GM23248 (cell line): ENCODE measurements at places on chromosomes 11 and 22. TPM values are rescaled to one million over a fixed set of nuclear protein-coding genes. Genes with fewer than 3 reads are reported as not detected.

Gene IFITM1
- 72.7 and 77.3 TPM in 2 replicates for total RNA-seq

Gene WBP2NL
- total RNA-seq: 0.43 TPM in 1 of 2 replicates, not detected in the other

Gene SEPTIN3
- total RNA-seq: not detected in 2 replicates

Gene H19
- 0.25 and 2.2 TPM in 2 replicates for total RNA-seq

Gene TRIM48
- not detected in 2 replicates for total RNA-seq

Gene CCDC73
- total RNA-seq: not detected in 2 replicates

Gene GGTLC2
- total RNA-seq: not detected in 2 replicates

Gene BCL2L13
- 71.9 and 74.1 TPM in 2 replicates for total RNA-seq

Gene TMEM126B
- 52.2 and 60.1 TPM in 2 replicates for total RNA-seq

Gene PUS3
- total RNA-seq: 8.3 and 11.8 TPM in 2 replicates

- peak; percentile 45 for DNase-seq
Measured at GRCh38 chr22:35352214-35353111, 28.4 kb upstream of the HMOX1 start.

DNA sequence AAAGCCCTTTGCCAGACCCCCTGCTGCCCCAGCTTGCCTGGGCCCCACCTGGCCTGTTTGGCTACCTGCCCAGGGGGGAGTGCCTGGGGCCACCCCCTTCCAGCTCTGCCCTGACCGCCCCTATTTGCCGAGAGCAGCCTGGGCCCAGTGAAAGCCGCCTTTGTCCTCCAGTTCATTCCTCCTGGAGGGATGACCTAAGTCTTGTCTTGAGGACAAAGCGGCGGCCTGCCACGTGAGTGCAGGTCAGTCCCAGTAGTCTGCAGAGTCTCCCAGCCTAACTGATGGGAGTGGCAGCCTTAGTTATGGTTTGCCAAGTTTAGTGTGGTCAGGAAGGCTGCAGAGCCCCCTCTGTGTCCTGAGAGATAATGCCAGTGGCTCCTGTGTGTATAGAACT lies 115.9 kb upstream of the CRYBB3 start:
- DNase-seq: no peak

DNA sequence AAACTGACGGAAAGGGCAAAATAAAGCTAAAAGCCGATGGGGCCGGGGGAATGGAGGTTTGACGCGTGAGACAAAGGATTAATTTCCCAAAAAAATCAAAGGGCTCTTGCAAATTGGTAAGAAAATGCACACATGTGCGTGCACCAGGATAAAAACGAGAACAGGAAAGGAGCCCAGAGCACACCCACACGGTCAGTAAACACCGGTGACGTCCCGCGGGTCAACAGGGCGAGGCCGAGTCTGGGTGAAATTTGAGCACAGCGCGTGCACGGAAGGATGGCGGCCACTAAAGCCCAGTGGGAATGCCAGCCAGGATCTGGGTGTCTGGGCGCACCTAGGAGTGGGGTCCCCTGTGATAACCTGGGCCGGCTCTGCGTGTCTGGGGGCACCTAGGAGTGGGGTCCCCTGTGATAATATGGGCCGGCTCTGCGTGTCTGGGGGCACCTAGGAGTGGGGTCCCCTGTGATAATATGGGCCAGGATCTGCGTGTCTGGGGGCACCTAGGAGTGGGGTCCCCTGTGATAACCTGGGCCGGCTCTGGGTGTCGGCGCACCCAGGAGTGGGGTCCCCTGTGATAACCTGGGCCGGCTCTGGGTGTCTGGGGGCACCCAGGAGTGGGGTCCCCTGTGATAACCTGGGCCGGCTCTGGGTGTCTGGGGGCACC lies 44.4 kb downstream of the BRSK2 start:
- no peak for DNase-seq

- peak; percentile 97 for DNase-seq
Measured at GRCh38 chr11:64854534-64855502, 10.4 kb upstream of the CDC42BPG start.

DNA sequence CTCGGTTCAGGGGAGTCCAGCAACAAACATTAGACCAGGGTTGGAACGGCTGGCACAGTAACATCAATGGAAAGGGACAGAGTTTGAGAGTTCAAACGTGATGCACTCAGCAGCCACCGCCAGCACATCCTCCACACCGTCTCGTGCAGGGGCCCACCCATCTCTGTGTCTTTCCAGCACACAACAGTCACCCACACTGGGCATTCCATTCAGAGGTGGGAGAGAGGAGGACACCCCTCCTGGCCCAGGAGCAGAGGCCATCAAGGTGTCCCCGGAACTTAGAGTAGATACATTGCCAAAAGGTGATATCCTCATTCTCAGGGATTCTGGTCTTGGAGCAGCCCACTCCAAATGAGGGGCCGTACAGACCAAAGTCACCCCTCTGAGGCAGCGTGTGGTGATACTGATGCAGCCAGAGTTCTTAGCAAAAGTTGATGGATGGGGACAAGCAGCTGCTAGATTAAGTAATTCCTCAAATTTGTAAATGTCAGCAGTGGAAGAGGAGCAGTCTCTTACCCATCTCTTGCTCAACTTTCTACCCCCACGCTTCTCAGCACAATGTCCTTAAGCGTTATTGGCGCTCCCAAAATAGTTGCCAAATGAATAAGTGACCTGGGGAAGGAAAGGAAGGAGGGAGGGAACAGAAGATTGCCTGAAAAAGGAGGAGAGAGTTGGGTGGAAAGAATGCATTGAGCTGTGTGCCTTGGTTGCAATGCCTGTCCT lies 5.5 kb downstream of the SNAP29 start:
- DNase-seq: no peak

DNA sequence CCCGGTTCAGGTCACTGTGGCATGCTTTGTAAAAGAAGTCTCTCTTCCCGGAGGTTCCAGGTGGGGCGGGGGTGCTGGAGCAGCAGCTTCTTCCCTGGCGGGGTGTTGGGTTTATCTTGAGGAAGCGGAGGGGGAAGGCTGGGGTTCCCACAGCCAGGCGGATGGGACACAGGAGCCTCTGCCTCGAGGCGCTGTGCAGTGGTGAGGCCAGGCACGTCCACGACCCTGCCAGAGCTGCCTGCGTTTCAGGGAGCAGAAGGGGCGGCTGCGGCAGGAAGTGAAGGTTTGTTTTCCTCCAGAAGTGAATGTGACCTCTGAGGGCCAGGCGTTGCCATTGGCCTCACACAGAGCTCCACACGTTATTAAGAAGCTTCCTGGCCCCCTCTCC lies 20.1 kb upstream of the ADORA2A start:
- no peak for DNase-seq

GRCh38 chr11:113493206-113493605 lies 18.0 kb upstream of the DRD2 start:
- DNase-seq: no peak

GRCh38 chr11:95584589-95584988 lies 205.0 kb downstream of the FAM76B start:
- no peak for DNase-seq

- DNase-seq: peak; percentile 65
Measured at GRCh38 chr11:78354408-78355308, 63.0 kb downstream of the GAB2 start.

- no peak for DNase-seq
Measured at GRCh38 chr11:7548659-7549274, 35.0 kb downstream of the PPFIBP2 start.

GRCh38 chr11:120974965-120975364 lies 48.9 kb upstream of the TBCEL start:
- DNase-seq: no peak

DNA sequence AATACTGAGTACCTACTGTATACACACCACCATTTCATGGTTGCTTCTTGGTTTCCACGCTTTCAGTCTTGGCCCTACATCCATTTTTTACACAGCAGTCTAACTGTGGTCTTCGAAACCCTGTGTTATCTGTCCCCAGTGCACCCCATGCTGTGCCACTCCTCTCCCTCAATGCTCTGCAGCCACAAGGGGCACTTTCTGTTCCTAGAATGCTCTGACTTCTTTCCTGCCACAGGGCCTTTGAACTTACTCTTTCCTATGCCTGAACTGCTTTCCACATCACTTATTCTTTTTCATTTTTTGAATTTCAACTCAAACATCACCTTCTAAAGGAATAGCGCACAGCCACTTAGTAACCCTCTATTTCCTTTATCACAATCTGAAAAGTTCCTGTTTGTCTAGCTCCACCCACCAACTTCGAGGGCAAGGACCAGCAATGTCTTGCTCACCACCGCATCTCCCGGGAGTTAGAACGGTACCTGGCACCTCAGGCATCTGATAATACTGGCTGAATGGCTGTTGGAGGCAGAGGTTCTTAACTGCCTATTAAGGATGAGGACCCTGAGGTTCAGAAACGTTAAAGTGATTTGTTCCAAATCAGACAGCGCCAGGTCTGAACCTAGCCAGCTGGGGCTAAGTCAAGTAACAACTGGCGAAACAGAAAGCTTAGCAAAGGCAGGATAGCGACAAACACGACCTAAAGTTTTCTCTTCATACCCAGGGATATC lies 568 bp downstream of the ALG8 start:
- peak; percentile 67 for DNase-seq

- DNase-seq: no peak
Measured at GRCh38 chr22:46875089-46875488, 112.6 kb downstream of the TBC1D22A start.

- no peak for DNase-seq
Measured at GRCh38 chr11:128720522-128720985, 26.7 kb downstream of the FLI1 start.
